ENCODE measurements at places on chromosomes 7 and 10. TPM values are rescaled to one million over a fixed set of nuclear protein-coding genes. Genes with fewer than 3 reads are reported as not detected.
A peak's percentile ranks its signal among the peaks of the same experiment; 100 is the strongest.

GRCh38 chr7:121107923-121108498 lies 119.5 kb downstream of the CPED1 start:
- DNase-seq: no peak

- DNase-seq: no peak
Observed at GRCh38 chr7:42671627-42672026, 240.2 kb downstream of the C7orf25 start.

DNA sequence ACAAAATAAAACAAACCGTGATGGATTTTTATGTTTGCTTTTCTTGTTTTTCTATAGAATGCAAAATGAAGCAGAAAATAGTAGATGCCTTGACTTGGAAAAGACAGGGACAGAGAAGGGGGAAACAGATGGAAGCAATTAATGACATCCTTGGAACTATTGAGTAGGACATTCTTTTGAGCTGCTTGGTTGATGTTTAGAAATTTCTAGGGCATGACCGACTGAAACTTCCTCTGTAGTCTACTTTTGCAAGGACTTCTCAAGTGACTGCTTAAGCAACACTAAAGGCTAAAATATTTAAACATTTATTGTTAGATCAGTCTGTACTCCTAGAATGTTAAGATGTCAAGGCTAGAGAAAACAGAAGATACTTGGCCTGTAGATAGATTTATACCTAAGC lies 49.4 kb downstream of the VCL start:
- DNase-seq: no peak

The LAMB1 gene
- 303 TPM for total RNA-seq

GRCh38 chr7:49597805-49598204 lies 175.6 kb upstream of the VWC2 start:
- no peak for DNase-seq

DNA sequence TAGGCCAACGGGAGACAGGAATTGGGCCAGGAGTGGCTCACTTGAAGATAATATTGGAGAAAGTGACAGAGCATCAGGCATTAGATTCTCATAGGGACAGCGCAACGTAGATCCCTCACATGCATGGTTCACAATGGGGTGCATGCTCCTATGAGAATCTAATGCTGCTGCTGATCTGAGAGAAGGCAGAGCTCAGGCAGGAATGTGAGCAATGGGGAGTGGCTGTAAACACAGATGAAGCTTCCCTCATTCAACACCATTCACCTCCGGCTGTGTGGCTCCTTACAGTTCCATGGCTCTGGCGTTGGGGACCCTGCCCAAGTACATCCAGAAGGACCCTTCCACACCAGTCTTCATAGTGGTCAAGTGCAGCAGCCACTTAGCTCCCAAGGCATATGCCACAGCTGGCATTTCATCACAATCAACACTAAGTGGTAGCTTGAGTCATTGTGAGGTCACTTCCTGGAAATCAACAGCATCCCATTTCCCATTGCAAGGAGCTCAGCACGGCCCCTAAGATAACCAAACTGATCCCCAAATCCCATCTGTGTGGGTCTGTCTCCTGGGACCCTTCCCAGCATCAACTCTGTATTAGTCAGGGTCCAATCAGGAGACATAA lies 174.5 kb downstream of the TPST1 start:
- DNase-seq: no peak

The SPDYE18 gene
- total RNA-seq: 1.5 TPM

GRCh38 chr7:22849662-22850061 lies 27.0 kb upstream of the TOMM7 start:
- DNase-seq: no peak

The MACROH2A2 gene
- total RNA-seq: 6.7 TPM

DNA sequence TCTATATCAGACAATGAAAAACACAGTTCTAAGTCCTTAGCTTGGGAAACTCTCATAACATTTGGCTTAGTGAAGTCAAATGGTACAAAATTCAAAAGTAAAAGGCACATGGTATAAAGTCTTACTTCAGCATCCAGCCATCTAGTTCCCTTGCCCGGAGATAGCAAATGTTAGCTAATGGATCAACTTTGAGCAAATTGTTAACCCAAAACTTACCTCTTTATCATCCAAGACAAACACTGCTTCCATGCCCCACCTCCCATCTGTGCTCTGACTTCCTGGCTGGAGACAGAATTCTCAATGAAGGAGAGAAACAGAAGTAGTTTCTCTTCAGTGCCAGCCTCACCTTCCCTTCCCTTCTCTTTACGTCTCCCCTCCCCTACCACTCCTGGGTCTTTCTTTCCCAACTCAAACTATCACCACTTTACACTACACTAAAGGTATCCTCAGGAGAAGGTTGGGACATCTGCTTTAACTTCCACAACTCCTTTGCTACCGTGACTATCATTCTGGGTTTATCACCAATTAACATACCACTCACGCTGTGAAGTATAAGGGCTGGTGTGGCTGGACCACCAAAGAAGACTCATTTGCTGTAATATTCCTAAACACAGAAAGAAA lies 21.2 kb upstream of the ZNRF2 start:
- no peak for DNase-seq

DNA sequence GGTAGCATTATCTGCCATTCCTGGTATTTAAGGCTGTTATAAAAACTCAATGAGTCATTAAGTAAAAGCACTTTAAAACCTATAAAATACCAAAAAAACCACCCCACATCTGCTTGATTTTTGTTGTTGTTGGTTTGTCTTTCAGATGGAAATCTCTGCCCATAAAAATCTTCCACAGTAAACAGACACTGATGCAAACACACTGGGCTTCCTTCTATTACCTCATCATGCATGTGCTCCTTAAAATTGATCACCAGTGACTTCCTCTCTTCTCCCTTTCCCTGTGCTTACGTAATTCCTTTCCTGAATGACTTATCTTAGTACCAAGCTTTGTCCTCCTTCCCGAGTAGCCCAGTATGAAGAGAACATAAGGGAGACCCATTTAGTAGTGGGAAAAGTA lies 167.2 kb downstream of the EVX1 start:
- DNase-seq: no peak

- DNase-seq: no peak
Observed at GRCh38 chr7:150754951-150755350, 17.7 kb downstream of the GIMAP5 start.

GRCh38 chr7:36100226-36100625 lies 52.8 kb upstream of the EEPD1 start:
- DNase-seq: no peak

The FAM131B gene
- total RNA-seq: 2.6 TPM

GRCh38 chr7:149595541-149595940 lies 97.9 kb upstream of the ZNF746 start:
- DNase-seq: no peak

DNA sequence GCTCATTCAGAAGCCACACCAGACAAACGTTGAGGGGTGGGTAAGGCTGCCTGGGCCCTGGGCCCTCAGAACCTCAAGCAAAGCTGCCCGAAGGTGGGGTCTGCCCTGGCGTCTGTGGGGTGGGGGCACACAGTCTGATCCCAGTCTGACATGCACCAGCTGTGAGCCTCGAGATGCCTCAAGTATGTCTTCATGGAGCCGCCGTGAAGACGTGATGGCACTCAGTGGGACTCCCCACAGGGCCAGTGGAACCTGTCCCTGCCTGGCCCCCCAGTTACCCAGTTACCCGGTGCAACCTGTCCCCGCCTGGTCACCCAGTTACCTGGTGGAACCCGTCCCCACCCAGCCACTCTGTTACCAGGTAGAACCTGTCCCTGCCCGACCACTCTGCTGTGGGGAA lies 351.2 kb downstream of the PTPRN2 start:
- DNase-seq: no peak

- no peak for DNase-seq
Observed at GRCh38 chr7:13821152-13821787, 168.2 kb downstream of the ETV1 start.

The CRTAC1 gene
- 23.0 TPM for total RNA-seq

GRCh38 chr10:130018265-130018664 lies 54.2 kb upstream of the EBF3 start:
- no peak for DNase-seq

- peak; percentile 57 for DNase-seq
Observed at GRCh38 chr7:47344171-47344955, 237.5 kb downstream of the TNS3 start.

The TAF3 gene
- 13.7 TPM for total RNA-seq

- no peak for DNase-seq
Observed at GRCh38 chr10:102644066-102644645, at the start of gene TRIM8. TSS of gene TRIM8 (plus strand) at chr10:102644479. CDS start at chr10:102644618, 139 bp downstream.

DNA sequence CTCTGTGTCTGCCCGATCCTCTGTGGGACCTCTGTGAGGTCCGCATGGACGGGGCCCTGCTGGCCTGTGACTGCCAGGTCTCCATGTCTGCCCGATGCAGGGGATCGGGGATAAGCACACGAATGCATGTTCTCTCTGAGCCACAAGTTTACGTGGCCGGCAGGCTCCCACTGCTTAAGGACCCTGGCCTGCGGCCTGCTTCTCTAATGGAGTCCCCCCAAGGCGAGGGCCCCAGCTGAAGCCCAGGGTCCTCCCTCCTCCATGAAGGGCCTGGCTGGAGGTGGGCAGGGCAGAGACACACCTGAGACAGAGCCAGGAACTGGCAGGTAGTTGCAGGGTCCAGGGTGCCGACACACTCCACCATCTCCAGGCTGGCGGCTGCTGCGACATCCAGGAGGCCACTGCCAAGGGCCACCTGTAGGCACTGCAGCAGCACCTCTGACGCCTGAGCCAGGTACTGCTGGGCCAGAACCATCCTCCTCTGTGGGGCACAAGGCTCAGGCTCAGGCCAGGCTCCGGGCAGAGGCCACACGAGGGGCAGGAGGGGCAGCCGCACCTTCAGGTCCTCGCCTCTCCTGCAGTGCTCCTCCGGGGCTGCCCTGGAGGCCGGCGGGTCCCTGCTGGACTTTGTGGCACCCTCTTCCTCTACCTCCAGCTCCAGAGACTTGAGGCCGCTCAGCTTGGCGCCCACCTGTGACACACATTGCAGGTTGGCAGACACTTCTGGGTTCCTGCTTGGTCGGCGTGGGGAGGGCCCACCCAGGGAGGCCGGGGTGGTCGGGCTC lies 60.9 kb upstream of the NKX6-2 start:
- no peak for DNase-seq

- no peak for DNase-seq
Observed at GRCh38 chr10:66760941-66761340, 164.9 kb upstream of the LRRTM3 start.

The CLIP2 gene
- 58.4 TPM for total RNA-seq

GRCh38 chr10:119410361-119411116 lies 132.0 kb downstream of the RGS10 start:
- DNase-seq: no peak

DNA sequence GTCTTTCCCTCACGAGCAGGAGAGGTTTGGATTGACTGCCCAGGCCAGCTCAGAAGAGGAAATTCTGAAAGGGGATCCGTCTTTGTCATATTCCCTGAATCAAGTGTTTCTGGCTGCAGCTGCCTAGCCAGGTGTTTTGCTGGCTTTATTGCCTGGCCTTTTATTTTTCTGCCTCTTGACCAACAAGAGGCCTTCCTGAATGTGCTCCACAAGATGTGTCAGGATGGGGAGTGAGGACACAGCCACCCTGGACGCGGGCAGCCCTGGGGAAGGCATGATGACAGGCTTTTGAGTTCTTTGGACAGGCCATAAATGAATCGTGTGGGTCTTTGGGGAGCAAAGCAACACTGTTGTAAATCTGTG lies 163.6 kb downstream of the CAMK1D start:
- no peak for DNase-seq
